Activated CD4-positive, alpha-beta T cell treated with anti-CD3 and anti-CD28 coated beads for 4 hours (primary cell): ENCODE measurements at places on chromosomes 7 and 10.

GRCh38 chr7:157743781-157744525, 407.1 kb downstream of the DNAJB6 start:
- no peak for DNase-seq

DNA sequence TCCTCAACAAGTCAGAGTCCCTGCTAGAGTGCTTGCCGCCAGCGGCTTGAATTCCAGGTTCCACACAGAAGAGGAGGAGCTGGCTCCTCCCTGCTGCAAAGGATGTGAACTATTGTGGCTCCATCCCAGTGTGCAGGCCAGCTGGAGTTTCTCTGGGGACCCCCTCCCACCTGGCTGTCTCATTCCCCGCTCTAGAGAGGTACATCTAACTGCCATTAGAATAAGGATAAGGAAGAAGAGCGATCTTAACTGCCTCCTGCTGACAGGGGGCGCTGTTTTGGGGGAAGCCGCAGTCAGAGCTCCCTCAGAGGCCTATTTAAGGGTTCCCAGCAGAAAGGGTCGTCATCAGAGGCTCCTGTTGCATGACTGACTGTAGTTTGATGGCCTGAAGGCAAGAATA, 40.8 kb upstream of the HECW1 start:
- no peak for DNase-seq

DNA sequence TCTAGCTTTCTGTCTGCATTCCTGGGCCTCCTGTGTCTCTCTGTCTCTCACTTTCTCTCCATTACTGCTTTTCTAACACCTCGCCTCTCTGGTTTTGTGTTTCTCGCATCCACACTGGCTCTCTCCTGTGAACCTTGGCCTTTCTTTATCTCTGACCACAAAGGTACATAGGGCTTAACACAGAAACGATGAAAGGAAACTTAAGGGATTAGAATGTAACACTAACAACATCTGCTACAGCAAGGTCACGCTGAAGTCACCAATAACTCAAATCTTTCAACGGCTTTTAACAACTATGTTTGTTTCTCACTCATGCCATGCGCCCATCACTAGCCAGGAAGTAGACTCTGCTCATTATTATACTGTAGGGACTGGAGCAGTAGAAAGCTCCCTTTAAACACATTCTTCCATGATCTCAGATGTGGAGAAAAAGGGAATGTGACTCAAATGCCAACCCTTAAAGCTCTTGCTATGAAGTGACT, 9.3 kb upstream of the OR6V1 start:
- DNase-seq: no peak

GRCh38 chr7:90965211-90965610, 299.0 kb upstream of the FZD1 start:
- DNase-seq: no peak

DNA sequence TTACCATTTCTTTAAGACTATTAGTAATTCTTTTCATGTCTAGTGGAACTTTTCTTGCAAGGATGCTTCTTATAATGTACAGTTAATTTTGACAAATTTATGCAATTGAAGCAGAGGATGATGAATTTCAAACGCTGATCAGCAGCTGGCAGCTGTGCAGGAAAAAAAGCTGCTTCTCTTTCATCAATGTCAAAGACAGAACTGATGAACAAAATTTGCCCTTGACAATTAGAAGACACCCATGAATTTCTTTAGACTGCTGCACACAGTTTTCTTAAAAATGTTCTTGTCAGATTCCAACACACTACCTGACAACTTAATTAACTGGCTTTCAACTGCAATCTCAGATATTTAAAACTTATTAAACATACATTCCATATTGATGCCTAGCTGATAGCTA, 138.3 kb downstream of the SKAP2 start:
- no peak for DNase-seq

DNA sequence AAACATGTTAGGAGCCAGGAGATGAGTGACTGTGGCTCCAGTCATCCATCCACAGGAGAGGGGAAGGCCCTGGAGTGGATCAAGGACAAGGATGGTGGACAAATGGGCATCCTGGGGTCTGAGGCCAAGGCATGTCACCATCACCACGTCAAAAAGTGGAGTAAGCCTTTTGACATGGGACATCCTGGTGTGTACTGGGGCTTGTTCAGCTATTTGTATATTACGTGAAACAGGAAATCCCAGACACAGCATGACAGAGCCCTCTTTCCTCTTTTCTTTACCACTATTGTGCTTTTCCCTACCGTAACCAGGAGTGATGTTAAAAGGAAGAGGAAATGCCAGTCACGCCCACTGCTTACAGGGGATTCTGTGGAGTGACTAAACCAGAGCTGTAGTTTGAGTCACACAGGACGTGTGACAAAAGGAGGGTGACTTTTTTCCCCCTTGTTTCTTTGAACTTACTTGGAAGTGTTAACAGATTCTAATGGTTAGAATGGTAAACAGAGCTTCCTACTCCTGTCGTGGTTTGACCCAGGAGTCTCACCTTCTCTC, 15.4 kb downstream of the ACSL5 start:
- peak; percentile 29 for DNase-seq

DNA sequence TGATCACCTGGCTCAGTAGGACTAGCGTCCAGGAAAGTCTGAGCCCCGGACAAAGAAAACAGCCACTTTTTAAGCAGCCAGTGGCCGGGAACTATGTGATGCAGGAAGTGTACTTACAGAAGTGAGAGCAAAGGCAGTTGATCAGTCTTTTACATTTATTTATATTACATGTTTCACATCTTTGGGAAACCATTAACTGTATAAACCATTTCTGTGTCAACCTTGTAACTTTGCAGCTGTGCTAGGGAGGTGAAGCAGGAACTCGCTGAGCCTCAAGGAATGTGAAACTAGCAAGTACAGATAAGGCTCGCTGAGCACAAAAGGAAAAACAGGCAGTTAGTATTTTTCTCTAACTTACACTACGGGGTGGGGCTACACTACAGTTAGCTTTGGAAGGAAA, 39.9 kb upstream of the HECW1 start:
- no peak for DNase-seq

GRCh38 chr10:17250736-17251135, 22.7 kb downstream of the VIM start:
- DNase-seq: no peak

GRCh38 chr10:28367413-28367812, 64.5 kb upstream of the MPP7 start:
- no peak for DNase-seq

GRCh38 chr10:132847416-132847777, 61.5 kb upstream of the NKX6-2 start:
- DNase-seq: no peak

DNA sequence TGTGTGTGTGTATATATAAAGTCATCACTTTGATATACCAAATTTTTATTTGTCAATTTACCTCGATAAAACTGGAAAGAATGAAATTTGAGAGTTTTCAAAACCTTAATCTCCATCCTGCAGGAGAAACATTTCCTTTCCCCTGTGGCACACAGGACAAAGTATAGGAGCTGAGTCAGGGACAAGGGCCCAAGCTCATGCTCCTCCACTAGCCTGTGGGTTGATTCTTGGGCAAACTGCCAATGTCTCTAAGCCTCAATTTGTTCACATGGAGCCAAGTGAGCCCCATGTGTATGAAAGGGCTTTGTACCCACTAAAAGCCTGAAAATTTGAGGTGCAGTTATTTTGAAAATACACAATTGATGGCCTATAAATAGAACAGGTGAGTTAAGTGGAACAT, 60.3 kb upstream of the IL6 start:
- no peak for DNase-seq
